ENCODE measurements at places on chromosomes 3 and 15. TPM values are rescaled to one million over a fixed set of nuclear protein-coding genes. Genes with fewer than 3 reads are reported as not detected.

- DNase-seq, result no peak
These were observed 34.4 kb downstream of the ABHD2 start for GRCh38 chr15:89122505-89123180.

Gene CCR9
- not detected for total RNA-seq

- DNase-seq, result no peak
These were observed 9.6 kb upstream of the RAD51 start for GRCh38 chr15:40685376-40685775.

DNA sequence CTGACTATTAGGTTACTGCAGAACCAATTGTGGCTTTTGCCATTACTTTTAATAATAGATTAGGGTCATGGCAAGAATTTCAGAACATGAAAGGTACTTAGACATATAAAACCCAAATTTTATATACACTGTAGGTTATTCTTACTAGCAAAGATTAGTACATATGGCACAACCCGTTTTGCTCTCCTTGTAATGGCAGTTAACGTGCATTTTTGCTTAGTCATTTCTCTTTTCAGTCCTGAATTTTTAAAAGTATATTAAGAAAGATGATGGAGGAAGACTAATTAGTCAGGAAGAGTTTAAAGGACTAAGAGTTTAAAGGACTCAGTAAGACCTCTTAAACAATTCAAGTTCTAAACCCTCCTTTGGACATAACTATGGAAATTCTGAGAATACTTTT, 114.0 kb downstream of the PEAK1 start:
- no peak for DNase-seq

- no peak for DNase-seq
These were observed 4.1 kb upstream of the ALDH1L1 start for GRCh38 chr3:126184465-126185000.

Gene ATP13A5
- not detected for total RNA-seq

- DNase-seq, result no peak
These were observed 225.6 kb downstream of the TBL1XR1 start for GRCh38 chr3:176971613-176972174.

Gene C3orf20
- under 0.01 TPM for total RNA-seq

Gene CYFIP1
- 61.4 TPM for total RNA-seq

Gene PHLDB2
- 45.5 TPM for total RNA-seq

DNA sequence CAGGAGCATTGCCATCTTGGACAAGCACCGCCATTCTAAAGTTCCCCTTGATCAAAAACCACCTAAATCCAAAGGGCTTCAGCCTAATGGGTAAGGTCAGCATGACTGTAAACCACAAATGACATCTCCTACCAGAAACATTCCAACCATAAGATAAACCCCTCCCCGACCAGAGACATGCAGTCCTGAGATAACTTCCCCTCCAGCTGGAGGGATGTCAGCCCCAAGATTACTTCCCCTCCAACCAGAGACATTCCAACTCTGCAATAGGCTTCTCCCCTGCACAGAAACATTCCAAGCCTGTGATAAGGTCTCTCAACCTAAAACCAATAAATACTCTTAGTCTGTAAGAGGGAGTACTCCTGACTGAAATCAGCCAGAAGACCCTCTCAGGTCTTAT, 62.7 kb upstream of the DNAJC19 start:
- DNase-seq, result no peak

DNA sequence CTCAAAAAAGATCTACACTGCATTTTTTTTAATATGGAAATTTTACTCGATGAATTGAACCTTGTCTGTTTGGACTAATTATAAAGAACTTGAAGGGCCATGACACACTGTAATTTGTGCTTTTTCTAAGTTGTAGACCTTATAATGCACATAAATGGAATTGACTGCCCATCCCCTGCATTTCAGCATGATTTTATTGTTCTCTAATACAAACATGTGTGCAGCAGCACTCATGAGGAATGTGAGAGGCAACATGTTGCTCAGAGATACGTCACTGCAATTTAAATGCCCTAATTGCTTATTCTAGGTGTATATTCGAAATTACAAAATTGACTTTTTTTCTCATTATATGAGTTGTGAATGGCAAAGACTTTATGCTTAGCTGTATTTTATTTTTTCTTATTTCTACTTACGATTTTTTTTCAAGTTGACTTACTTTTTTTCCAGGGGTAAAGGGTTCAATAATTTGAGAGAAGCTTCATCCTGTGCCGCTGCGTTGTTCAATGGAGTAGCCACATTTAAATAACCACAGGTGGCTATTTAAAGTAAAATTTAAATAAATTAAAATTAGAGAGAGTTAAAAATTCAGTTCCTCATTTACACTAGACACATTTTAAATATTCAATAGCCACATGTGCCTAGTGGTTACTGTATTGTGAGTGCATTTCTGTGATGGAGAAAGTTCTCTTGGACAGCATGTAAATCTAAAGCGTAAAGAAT, 1346.4 kb downstream of the ROBO1 start:
- DNase-seq, result no peak

GRCh38 chr15:97815835-97816234, 144.7 kb upstream of the ARRDC4 start:
- DNase-seq, result no peak

DNA sequence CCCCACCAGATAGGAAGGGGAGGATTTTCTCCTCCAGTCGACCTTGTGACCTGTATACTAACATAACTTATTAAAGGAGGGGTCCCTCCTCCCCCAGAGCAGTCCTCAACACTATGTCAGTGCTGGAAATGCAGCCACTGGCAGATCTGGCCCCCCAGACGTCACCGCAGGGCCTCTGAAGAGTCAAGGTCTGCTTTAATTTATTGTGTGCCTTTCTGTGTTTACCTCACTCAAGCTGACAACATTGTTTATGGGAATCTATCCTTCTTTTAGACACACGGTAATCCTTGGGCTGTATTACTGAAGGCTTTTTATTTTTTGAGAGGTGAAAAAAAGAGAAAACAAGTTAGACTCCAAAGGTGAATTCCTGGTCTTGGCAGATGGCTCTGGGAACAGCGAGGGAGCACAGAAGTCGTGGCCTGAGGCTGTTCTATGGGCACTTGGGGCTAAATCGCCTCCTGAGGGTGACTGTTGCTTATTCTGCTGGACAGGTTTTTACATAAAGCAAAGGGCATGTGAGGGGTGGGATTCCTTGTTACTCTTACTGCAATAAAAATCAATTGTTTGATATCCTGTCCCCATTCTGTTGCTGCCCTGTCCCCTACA, 13.5 kb upstream of the NR2C2 start:
- DNase-seq, result no peak

GRCh38 chr15:60460931-60461330, 18.0 kb downstream of the ICE2 start:
- DNase-seq, result no peak

Gene TGM4
- under 0.01 TPM for total RNA-seq

DNA sequence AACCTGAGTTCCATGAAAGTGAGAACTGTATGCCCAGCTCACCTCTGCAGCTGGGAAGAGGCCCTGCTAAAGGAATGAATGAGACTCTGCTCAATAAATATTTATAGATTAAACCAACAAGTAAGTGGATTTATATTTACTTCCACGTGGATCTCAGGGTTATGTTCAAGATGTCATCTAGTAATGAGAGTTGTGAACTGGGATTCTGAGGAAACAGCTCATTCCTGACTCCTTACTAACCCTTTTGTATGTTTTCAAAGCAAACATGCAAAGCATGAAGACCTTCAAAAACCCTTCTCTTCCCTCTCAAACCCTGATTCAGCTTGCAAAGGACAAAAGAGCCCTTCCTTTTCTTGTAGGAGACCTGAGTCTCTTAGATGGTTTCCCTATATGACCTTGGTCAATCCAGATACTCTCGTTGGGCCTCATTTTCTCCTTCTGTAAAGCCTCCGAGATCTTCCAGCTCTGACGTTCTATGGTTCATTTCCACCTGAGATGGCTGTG, 53.4 kb downstream of the LSM3 start:
- DNase-seq, result no peak

GRCh38 chr3:134606033-134607025, 44.5 kb downstream of the KY start:
- no peak for DNase-seq

GRCh38 chr15:79505956-79506355, 73.8 kb downstream of the MINAR1 start:
- DNase-seq, result no peak

Gene KPNA1
- total RNA-seq, result 28.4 TPM

DNA sequence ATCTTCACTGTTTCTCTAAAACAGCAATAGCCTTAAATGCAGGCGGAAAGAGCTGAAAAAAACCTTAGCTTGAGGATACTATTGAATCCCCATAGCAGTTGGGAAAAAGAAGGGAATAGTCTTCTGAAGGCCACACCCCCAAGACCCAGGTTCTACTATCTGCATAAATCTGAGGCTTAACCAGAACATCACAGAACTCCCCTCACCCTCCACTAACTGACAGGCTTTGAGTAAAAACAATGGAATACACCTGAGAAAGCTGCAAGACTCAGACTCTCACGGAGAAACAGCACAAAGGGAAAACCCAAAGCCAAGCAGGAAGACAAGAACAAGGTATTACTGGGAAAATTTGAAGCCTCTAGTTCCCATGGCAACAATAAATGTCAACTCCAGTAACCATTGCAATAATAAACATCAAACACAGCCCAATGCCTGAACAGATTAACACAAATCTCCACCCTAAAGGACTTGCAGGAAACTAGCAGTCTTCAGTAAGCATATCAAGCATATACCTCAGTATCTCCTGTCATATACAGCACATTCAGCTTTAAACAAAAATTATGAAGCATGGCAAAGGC, 56.4 kb downstream of the TMCC1 start:
- DNase-seq, result no peak

DNA sequence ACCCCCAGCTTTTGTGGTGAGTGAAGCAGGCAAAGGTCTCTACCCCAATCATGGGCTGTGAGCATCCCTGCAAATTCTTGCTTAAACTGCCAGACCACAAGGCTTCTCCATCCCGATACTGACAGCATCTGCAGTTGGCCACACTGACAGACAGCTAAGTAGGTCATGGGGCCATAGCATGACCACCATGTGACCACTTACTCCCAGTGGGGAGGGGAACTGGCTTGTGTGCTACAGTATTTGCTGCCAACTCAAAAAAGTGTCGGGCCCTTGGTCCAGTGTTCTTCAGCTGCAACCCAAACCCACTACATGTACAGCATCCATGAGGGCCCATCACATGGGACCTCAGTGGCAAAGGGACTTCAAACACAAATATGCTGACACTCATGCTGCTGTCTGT, 103.4 kb downstream of the SEC22A start:
- DNase-seq, result no peak

DNA sequence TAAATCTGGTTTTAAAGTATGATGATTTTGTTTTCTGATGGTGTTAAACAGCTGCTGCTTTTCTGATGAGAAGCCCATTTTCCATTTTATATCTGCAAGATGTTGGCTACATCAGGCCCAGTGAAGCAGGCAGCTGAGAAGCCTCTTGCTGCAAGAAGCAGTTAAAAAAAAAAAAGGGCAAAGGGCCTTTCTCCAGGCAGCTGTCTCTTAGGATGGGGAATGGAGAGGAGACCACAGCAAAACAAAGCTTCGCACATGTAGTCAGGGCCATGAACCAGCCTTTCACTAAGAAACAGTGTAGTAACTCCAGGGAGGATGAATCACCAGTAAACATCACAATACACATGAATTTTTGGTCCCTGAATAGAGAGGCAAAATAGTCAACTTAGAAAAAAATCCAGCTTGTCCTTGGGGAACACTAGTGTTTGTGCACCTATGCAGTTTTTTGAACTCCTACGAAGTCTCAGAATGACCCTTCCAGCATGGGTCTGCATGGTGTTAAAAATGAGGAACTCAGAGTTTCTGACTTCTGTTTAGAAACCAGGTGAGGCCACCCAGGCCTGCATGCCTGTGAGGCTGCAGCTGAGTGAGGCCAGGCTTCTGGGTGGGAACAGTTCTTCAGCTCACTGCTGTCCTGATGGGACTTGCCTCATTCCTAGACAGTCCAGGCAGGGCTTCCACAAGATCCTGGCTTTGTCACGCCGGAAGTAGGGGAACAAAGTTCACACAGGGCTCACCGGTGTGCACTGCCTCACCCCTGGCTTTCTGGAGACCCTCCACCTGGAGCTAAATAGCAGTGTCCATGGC, 518.7 kb downstream of the MCTP2 start:
- DNase-seq, result peak; percentile 29

GRCh38 chr15:55422089-55422488, 13.8 kb downstream of the PIERCE2 start:
- no peak for DNase-seq

GRCh38 chr15:62853114-62853840, 189.3 kb upstream of the TPM1 start:
- peak; percentile 49 for DNase-seq

Gene C2CD4A
- 1.3 TPM for total RNA-seq

DNA sequence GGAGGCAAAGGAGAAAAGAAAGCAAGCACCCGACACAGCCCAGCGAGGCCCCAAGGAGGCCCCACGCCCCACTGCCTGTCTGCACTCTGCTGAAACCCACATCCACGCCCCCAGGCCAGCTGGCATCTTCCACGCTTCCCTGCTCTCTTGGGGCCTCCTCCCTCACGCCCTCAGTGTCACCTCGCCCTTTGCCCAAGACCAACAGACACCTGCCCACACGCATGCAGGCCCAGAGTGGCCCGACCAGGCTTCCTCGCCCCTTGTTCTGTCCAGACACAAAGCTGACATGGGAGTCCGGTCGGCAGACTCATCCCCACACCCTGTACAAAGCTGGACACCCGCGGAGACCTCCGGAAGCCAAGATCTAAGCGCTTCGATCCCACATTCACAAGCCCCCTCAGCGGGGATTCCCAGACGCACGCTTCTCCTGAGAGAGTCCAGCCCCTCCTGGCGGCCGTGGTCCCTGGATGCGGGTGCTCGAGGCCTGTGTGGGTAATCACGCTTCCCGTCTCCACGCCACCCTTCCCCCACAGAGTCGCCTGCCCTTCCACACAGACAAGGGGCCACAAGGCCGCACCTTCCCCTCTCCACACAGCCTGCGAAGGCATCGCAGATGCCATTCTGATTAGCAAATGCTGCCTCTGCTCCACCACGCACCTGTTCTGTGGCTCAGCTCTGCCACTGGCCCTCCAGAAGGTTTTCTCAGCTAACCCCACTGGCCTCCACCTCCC, 176.6 kb downstream of the XXYLT1 start:
- no peak for DNase-seq

Measured in bronchial epithelial cell (primary cell).